ENCODE measurements at places on chromosomes 1 and 21. TPM values are rescaled to one million over a fixed set of nuclear protein-coding genes. Genes with fewer than 3 reads are reported as not detected.
A peak's percentile ranks its signal among the peaks of the same experiment; 100 is the strongest.

Gene WDR64
- total RNA-seq = not detected

Gene LRRC38
- not detected for total RNA-seq

Gene OLIG2
- not detected for total RNA-seq

Gene HPCAL4
- 0.83 TPM for total RNA-seq

Gene KRTCAP2
- 113 TPM for total RNA-seq

Gene PWP2
- total RNA-seq = 8.0 TPM

Gene FGR
- total RNA-seq = 9.1 TPM

Gene DIO1
- not detected for total RNA-seq

Gene CD1B
- not detected for total RNA-seq

Gene PDE4B
- 10.7 TPM for total RNA-seq

Gene PADI4
- not detected for total RNA-seq

DNA sequence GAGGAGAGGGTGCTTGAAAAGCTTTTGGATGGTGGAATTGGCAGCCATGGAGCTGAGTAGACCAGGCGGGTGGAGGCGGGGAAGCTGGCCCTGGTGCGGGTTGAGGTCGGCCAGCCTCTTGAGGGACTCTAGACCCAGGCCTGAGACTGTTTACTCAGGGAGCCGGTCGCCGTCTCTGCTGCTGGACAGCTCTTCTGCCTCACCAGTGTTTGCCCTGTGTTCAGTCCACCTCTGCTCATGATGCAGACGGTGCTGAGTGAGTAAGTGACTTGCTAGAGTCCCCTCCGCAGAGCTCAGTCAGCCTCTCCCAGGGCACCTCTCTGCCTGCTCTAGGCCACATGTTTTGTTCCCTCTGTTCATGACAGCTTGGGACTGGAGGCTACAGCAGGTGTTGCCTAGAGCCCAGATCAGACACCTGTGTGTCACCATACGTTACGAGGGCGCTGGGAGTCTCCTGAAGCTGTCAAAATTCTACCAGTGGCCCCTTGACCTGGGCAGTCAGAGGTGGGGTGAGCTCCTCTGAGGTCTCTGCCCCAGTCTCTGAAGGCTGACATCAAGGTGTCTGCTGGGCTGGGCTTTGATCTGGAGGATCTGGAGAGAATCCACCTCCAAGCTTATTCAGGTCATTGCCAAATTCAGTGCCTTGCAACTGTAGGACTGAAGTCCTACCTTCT is 73.5 kb upstream of the WNT4 start:
- H3K27me3 ChIP-seq = no peaks in the 10 kb centered on the region
- H3K4me3 ChIP-seq = no peak overlapping the region
- no peak overlapping the region for H3K27ac ChIP-seq
- peak; percentile 30 for DNase-seq
- no peaks in the 10 kb centered on the region for H3K4me1 ChIP-seq
- no peaks in the 10 kb centered on the region for H3K36me3 ChIP-seq

DNA sequence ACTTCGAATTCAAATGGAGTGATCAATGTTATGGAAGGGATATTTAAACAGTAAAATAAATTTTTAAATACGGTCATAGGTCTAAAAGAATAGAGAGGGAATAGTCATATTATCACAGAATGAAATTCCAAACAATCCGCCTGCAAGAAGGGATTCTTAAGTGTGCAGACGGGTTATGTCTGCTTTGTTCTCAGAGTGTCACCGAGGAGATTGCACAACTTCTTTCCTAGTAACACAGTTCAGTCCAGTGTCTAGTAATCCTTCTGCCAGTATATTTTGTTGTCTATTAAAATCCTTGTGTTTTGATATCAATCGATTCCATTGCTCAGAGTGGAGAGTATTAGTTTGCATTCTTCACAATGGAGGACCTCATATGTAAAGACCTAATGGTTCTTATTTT is 48.4 kb downstream of the LRRC53 start:
- H3K36me3 ChIP-seq = no peaks in the 10 kb centered on the region
- no peak overlapping the region for H3K4me3 ChIP-seq
- no peak overlapping the region for H3K27ac ChIP-seq
- H3K4me1 ChIP-seq = no peaks in the 10 kb centered on the region
- no peak for DNase-seq

DNA sequence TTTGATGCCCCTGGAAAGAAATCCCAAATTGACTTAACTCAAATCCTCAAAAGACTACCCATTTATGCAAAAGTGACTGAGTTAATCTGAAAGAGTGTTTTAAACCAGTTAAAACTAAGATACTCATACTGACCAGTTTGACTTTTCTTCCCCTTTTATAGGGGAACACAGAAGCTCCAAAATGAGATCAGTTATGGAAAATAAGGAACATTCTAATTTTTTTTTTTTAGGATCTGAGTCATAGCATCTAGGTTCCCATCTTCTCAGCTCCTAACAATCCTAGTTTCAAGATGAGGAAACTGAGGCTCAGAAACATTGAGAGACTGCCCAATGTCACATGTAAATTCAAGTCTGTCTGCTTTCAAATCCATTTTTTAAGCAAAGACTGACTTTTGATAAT is 231.1 kb upstream of the RUNX1 start:
- H3K36me3 ChIP-seq = no peaks in the 10 kb centered on the region
- H3K27me3 ChIP-seq = no peaks in the 10 kb centered on the region
- H3K4me3 ChIP-seq = no peak overlapping the region
- no peak for DNase-seq
- no peaks in the 10 kb centered on the region for H3K4me1 ChIP-seq

DNA sequence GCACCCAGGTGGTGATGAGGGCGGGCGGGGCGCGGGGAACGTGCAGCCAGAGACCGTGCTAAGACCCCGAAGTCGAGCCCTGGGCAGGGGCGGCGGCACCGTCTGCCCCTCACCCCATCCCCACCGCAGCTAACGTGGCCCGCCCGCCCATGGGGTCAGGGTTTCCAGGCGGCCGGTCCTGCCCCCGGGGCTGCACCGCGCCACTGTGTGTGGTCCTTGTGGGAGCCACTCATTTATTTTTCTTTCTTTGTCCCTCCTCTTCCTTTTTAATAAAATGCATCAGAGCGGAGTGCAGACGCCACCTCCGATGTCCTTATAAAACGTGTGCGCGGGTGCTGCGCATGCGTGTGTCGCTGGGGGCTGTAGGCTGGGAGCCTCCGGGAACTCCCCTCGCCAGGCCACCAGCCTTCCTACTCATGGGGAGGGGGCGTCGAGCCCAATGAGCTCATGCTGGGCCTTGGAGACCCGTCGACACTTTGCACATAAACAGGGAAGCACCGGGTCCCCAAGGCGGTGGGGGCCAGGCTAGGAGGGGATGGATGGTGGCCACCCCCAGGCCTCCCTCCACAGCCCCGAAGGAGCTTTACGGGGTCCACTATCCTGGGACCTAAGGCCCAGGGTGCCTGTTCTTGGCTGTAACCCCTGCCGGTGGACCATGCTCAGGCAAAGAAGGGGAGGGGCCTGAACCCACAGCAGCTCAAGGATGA is 59.9 kb downstream of the WNT9A start:
- H3K4me1 ChIP-seq = no peaks in the 10 kb centered on the region
- H3K4me3 ChIP-seq = peak overlapping the region; percentile 72
- H3K27me3 ChIP-seq = no peaks in the 10 kb centered on the region
- peak overlapping the region; percentile 93 for H3K27ac ChIP-seq

GRCh38 chr1:14435368-14436023 is 163.0 kb upstream of the KAZN start:
- no peaks in the 10 kb centered on the region for H3K36me3 ChIP-seq
- no peaks in the 10 kb centered on the region for H3K27me3 ChIP-seq
- no peak for DNase-seq
- no peak overlapping the region for H3K4me3 ChIP-seq
- no peaks in the 10 kb centered on the region for H3K4me1 ChIP-seq

GRCh38 chr1:207284209-207284897 is 37.1 kb upstream of the CD55 start:
- DNase-seq = no peak
- peaks cover 29% of the 10 kb centered on the region for H3K4me1 ChIP-seq
- H3K27me3 ChIP-seq = no peaks in the 10 kb centered on the region

DNA sequence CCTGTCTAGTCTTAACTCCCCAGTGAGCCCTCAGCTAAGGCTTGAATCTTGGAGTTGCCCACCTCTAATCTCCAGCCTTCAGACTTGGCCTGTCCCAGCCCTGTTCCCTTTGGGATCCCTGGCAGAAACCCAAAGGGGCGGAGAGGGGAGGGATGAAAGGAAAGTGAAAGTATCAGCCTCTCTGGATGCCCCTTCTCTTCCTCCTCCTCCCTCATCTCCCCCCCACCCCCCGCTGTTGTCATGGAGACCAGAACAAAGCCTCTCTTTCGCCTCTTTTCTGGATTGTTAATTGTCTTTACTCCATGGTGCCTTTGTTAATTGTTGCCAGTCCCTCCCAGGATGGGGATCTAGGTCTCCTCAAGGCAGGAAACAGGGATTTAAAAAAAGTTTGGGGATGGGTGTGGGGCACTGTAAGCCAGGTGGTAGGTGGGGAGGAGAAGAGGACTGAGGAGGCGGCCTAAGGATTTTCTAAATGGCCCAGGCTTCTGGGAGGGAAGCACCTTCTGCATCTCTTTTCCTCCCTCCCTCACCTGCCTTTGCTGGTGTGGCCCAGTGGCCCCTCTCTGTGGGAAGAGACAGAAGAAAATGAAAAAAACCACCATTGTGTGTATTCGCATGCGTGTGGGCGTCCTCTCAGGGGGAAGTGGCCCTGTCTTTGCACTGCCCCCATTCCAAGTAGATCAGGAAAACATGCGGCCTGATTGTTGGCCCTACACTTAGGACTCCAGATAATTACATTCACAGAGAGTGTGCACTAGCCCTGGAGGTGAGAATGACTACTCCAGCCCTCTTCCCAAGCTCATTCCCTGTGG is 7.5 kb upstream of the SOX13 start:
- no peaks in the 10 kb centered on the region for H3K27me3 ChIP-seq
- no peak overlapping the region for H3K27ac ChIP-seq
- DNase-seq = peak; percentile 76
- H3K36me3 ChIP-seq = no peaks in the 10 kb centered on the region
- H3K4me3 ChIP-seq = no peak overlapping the region

GRCh38 chr1:47334765-47335435 is 1.3 kb downstream of the CMPK1 start:
- peak overlapping the region; percentile 100 for H3K27ac ChIP-seq
- H3K36me3 ChIP-seq = no peaks in the 10 kb centered on the region
- H3K27me3 ChIP-seq = no peaks in the 10 kb centered on the region
- no peak for DNase-seq
- H3K4me3 ChIP-seq = peak overlapping the region; percentile 97

DNA sequence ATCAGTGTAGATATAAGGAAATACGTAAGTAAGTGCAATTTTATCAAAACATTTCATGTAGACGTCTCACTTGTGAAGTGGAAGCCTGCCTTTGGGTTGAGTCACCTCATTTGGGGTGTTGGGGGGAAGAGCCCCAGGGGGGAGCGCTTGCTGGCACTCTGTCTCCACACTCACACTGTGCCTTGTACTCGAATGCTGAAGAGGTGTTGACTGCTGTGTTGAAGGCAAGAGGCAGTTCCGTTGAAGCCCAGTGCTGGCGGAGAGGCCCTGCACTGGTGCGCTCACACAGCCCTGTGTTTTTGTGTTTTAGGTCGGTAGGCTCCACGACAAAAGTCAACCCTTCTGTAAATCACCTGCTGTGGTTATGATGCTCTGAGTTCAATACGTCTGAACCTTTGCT is 131.9 kb upstream of the COL6A1 start:
- H3K4me3 ChIP-seq = no peak overlapping the region
- H3K27ac ChIP-seq = no peak overlapping the region
- H3K27me3 ChIP-seq = no peaks in the 10 kb centered on the region
- H3K4me1 ChIP-seq = peaks cover 15% of the 10 kb centered on the region
- DNase-seq = peak; percentile 40
- H3K36me3 ChIP-seq = no peaks in the 10 kb centered on the region

DNA sequence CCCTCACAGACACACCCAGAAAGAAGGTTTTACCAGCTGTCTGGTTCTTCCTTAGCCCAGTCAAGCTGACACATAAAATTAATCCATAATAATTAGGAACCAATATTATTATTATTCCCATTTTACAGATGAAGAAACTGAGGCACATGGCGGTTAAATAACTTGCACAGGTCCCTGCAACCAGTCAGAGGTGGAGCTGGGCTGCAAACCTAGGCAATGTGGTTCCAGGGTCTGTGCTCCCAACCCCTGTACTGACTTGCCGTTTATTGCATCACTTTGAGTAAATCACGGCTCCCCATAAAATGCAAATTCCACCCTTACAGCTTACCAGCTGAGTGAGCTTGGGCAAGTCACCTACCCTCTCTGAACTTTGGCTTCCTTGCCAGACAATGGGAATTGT is 179.2 kb upstream of the POU3F1 start:
- H3K4me1 ChIP-seq = no peaks in the 10 kb centered on the region
- no peak for DNase-seq
- no peaks in the 10 kb centered on the region for H3K27me3 ChIP-seq
- no peak overlapping the region for H3K27ac ChIP-seq

- no peak for DNase-seq
- H3K36me3 ChIP-seq = peaks cover 12% of the 10 kb centered on the region
- H3K4me3 ChIP-seq = no peak overlapping the region
- no peaks in the 10 kb centered on the region for H3K4me1 ChIP-seq
- H3K27ac ChIP-seq = no peak overlapping the region
These were observed 6.8 kb upstream of the PPP1R8 start for GRCh38 chr1:27823784-27824183.

DNA sequence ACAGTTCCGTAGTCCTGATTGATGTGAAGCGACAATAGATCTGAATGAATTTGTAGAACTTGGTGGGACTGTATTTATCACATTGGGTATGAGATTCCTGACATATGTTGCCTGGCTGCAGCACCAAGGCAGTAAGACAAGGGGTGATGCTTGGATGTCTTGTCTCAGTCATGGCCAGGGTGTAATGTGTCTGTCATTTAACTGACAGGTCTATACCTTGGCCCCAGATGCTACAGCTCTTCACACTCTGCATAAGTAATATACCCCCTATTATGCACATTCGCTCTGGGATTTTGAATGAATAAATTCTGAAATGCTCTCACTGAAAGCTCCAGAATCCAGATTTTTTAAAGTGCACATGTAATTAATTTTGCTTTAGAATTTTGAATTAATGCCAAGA is 47.3 kb downstream of the NTNG1 start:
- peaks cover 1% of the 10 kb centered on the region for H3K4me1 ChIP-seq
- H3K27ac ChIP-seq = no peak overlapping the region
- H3K27me3 ChIP-seq = no peaks in the 10 kb centered on the region
- no peaks in the 10 kb centered on the region for H3K36me3 ChIP-seq
- no peak for DNase-seq

- peaks cover 40% of the 10 kb centered on the region for H3K4me1 ChIP-seq
- no peaks in the 10 kb centered on the region for H3K36me3 ChIP-seq
- peak overlapping the region; percentile 81 for H3K27ac ChIP-seq
- no peaks in the 10 kb centered on the region for H3K27me3 ChIP-seq
- no peak for DNase-seq
- H3K4me3 ChIP-seq = peak overlapping the region; percentile 92
These were observed 500 bp upstream of the DOCK7 start for GRCh38 chr1:62688687-62689085.

- no peaks in the 10 kb centered on the region for H3K27me3 ChIP-seq
- H3K4me3 ChIP-seq = no peak overlapping the region
- DNase-seq = no peak
- no peaks in the 10 kb centered on the region for H3K36me3 ChIP-seq
- H3K27ac ChIP-seq = no peak overlapping the region
These were observed 93.2 kb downstream of the TBX19 start for GRCh38 chr1:168373869-168374268.

Measured in sigmoid colon (tissue), 7 donors.